ENCODE measurements at places on chromosomes 5 and 9.

DNA sequence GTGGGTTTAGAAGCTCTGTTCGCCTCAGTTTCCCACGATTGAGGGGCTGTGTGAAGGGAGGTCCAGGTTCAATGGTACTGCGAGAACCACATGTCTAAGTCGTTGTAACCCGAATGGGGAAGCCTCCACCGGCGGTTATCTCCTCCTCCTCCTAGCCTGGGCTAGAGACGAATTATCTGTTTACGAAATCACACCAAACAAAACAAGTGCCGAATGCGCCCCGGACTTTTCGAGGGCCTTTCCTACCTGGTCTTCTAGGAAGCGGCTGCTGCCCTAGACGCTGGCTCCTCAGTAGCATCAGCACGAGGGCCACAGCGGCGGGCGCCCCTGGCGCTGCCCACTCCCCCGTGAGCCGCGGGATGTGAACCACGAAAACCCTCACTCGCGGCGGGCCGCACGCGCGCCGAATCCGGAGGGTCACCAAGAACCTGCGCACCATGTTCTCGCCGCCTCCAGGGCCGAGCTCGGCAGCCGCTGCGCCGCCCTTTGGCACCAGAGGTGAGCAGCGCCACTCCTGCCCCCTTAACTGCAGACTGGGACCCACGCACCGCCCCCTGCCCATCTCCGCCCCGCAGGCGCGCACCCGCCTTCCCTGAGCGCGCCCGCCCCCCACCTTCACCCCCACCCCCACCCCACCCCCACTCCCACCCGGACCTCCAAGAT, at the start of gene CDKN2A:
Gene CDKN2A, minus strand, starts transcription at position 500 of the 663 bp plus-strand sequence.
- no peak for DNase-seq

DNA sequence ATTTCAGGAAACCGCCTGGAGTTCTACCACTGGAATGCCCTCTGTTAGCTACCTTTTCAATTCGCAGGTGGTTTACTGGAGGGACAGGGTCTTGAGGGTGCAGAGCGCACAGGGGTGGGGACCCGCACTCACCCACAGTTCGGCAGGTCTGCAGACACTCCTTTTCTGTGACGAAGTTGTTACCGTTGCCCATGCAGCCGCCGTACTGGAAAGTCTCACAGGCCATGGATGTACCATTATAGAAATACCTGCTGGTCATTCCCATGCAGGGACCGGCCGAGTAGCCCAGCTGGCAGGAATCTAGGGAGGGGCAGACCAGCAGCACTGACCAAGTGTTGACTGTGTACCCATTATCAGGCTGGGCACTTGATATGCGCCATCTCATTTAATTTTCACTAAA, 16.8 kb downstream of the AMBP start:
- DNase-seq = no peak

DNA sequence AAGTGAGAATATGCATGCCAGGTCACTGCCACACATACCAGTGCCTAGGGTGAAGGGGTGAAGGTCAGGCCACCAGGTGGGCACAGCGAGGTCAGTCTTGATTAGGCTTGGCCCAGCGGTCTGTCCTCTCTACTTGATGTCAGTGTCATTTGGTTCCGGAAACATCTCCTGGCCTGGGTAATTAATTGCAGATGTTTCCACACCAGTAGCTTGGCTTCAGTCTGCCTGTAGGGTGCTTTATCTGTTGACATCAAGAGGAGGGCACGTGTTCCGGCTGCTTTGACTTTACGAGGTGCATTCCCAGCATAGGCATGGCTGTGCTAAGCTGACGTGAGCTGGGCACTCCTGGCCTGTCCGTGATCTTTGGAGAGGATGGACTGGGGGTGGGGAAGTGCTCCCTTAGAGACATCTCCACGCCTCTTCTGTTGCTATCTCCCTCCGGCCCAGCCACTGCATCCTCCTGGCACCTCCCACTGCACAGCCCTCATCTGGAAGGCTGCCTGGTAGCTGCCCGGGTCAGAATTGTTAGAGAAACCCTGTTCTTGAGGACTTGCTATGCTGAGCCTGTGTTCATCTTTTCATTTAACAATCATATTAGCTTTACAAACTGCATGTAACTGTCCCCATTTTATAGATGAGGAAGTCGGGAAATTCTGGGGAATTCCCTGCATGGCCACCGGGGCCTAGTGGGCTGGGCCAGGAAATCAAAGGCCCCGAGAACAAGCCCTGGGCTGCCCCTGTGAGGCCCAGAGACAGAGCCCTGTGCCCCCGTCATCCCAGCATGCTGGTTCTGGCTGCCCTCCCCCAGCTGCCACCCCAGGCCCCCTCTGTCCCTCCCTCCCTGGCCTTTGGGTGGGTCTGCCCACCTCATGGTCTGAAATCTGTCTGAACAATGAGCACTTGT, 29.1 kb downstream of the JADE2 start:
- no peak for DNase-seq

DNA sequence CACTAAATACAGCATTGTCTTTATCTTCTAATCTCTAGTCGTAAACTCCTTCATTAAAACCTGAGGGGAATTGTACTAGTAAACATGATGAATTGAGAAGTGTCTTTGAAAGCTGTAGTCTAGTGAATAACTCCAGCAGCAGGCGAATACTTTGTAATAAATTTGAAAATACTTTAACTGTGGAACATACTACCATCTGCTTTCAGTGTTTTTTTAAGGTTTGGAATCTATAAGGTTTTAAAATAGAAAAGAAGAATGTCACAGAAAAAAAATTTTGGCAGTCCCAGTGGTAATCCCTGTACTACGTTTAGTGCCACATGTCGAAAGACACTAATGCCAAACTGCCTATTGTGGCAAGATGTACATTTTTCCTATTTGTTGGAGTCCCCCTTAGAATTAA, 379.0 kb upstream of the NUDT12 start:
- DNase-seq = no peak

GRCh38 chr5:129361441-129362025, 98.6 kb upstream of the ADAMTS19 start:
- no peak for DNase-seq

DNA sequence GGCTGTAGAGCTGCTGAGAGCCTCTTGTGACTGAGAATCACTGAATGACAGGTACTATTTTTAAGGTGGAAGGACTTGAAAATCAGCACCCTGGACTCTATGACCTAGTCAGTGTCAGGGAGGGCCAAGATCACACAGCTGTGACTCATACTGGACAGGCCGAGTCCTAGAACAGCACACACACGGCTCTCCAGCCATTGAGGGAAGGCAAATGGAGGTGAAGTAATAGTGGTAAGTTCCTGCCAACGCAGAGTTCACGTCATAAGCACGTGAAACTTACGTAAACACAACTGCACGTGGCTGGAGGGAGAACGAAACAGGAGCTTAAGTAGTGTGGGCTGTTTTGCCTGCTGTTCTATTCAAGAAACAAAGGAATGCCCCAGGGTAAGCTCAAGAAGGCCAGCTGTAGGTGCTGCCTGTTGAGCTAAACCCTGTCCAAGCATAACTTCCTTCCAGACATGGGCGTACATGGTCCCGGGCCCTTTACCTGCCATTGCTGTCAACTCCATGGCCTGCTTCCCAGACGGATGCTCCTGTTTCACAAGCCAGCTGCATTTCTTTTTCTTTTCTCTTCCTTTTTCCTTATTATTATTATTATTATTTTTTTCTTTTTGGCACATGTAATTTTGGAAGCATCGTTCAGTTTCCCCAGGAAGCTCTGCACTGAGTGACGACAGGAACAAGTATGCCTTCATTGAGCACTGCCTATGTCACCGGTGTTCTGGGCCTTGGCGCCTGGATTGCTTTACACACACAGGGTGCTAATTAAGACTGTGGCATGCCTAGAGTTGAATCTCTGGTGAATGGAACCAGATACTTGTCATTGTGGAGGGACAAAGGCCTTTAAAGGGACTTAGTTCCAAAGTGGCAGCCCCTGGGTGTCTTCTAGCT, 10.2 kb upstream of the LCP2 start:
- DNase-seq = no peak

GRCh38 chr9:74322661-74323314, 174.3 kb upstream of the RORB start:
- no peak for DNase-seq

DNA sequence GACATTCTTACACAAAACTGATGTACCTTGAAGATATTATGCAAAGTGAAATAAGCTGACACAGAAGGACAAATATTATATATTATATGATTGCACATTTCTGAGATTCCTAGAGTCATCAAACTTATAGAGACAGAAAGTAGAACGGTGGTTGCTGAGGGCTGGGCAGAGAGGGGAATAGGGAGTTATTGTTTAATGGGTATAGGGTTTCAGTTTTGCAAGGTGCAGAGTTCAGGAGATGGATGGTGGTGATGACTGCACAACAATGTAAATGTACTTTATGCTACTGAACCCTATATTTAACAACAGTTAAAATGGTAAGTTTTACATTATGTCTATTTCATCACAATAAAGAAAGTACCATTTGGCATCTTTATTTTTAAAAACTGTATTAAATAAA, 315.8 kb upstream of the POU5F2 start:
- no peak for DNase-seq

DNA sequence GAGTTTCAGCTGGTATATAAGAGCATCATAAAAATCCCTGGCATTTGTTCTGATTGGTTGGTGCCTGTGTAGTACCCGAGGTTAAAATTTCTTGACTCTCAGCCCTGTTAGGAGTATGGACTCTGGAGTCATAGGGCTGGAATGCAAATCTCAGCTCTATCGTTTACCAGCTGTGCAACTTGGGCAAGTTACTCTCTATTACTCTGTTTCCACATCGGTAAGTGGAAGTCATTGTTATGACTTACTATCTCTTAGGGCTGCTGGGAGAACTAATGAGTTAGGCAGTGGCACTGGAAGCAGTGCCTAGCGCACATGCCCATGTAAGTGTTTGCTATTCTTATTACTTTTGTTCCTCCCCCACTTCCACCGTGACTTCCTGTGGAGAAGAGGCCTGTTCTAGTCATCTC, 141.6 kb downstream of the BOD1 start:
- no peak for DNase-seq

GRCh38 chr5:40037713-40038112, 612.9 kb upstream of the DAB2 start:
- DNase-seq = no peak

DNA sequence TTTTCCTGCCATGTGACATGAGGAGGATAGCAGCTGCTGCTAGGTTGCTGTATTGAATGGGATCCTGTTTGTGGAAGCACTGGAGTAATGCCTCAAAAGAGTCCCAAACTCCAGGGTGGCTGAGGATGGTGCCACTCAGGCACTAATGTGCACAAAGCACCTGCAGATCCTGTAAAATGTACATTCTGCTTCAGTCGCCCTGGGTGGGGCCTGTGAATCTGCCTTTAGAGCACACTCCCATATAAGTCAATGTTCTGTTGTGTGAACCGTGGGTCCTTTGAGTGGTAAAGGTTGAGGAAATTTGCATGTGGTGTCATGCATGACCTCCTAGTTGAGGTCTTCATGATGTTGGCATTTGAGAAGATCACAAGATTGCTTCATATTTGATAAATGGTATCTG, 31.6 kb upstream of the ANKRD18A start:
- no peak for DNase-seq

DNA sequence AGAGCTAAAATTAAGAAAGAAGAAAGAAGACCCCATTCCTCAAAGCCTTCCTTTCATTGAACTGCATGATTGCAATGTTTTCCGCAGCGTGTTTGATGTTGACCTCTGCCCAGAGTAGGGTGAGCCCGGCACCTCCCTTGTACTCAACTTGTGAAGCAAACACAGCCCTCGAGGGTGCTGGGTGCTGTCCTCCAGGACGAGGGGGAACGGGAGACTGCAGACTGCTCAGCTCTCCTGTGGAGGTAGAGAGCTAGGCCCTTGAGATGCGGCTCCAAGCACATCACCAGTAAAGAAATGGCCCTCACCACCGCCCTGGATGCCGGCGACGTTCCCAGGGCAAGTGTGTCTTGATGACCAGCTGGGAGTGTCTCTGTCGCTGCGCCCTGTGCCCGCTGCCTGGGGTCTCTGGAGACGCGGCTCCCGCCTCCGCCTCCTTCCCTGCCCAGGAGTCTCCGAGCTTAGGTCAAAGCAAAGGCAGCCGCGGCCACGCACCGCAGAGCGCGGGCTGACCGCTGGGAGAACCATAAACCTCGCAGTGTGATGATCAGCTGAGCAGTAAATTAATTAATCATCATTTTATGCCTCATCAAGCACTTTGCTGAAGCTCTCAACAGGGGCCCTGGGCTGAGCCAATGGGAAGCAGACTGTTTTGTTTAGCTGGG, 108.7 kb downstream of the IRX2 start:
- peak; percentile 23 for DNase-seq

DNA sequence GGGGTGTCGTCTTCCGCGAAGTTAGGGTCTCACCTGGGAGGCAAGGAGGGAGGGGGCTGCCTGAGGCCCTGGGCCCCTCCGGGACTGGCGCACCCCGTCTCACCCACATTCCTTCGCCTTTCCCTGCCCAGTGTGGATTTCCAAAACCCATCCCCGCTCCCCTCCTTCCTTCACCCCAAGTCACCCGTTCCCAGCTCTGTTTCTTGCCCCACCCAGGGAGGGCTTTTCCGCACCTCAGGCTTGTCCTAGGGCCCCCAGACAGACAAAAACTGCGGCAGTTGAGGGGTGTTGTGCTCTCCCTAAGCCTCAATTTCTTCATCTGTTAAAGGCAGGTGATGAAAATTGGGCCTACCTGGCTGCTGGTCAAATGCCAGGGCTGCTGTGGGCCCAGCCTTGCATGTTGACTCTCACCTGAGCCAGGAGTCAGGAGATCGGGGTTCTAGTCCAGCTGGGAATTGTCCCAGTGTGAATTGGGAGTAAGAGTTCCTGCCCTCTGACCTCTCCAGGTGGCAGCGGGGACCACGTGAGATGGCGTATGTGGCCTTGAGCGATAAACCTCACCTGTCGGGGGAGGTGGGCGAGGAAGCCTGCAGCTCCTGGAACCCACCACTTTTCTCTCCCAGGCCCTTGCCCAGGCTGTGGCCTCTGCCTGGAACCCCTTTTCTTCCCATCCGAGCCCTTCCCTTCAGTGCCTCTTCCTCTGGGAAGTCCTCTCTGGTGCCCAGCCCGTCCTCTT, 143.4 kb upstream of the IER5L start:
- no peak for DNase-seq

- DNase-seq = no peak
Observed at GRCh38 chr5:125981016-125981415, 442.2 kb upstream of the GRAMD2B start.

- DNase-seq = no peak
Observed at GRCh38 chr5:132739232-132739631, 1.9 kb upstream of the KIF3A start.

GRCh38 chr9:91978740-91979414, 28.8 kb upstream of the ROR2 start:
- no peak for DNase-seq

DNA sequence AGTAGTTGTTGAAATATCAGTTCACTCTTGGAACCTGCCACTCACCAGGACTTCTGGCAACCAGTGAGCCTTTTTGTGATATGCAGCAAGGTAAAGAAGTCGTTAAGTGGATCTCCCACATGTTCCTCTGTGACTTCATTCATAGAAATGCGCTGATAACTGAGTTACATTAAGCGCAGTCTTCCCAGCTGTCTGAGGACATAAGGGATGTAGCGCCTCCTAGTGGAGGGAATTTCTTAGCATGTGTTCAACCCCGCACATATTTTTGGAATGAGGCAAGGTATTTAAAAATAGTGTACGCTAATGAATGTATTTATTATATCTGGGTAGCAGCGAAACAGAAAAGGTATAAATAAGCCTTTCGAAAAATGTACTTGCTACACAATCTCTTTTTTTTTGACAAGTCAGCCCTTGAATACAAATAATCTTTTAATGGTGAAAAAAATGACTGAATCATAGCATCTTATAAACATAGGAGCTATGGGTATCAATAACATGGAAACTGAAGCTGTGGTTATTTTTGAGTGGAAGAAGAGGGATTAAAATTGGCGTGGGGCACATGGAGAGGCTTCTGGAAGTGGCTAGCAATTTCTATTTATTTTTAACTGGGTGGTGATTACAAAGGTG, 38.0 kb downstream of the PALM2AKAP2 start:
- DNase-seq = peak; percentile 93

- no peak for DNase-seq
Observed at GRCh38 chr5:2357309-2357708, 394.2 kb downstream of the IRX2 start.
